ENCODE measurements at places on chromosomes 11 and 22.
A peak's percentile ranks its signal among the peaks of the same experiment; 100 is the strongest.

DNA sequence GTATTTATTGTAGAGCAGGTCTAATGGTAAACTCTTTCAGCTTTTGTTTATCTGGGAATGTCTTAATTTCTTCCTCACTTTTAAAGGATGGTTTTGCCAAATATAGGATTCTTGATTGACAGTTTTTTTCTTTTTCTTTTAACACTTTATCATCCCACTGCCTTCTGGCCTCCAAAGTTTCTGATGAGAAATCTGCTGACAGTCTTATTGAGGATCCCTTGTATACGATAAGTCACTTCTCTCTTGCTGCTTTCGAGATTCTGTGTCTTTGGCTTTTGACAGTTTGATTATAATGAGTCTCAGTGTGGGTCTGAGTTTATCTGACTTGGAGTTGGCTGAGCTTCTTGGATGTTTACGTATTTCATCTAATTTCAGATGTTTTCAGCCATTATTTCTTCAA is 6.7 kb upstream of the TSKU start:
- no peak for DNase-seq

DNA sequence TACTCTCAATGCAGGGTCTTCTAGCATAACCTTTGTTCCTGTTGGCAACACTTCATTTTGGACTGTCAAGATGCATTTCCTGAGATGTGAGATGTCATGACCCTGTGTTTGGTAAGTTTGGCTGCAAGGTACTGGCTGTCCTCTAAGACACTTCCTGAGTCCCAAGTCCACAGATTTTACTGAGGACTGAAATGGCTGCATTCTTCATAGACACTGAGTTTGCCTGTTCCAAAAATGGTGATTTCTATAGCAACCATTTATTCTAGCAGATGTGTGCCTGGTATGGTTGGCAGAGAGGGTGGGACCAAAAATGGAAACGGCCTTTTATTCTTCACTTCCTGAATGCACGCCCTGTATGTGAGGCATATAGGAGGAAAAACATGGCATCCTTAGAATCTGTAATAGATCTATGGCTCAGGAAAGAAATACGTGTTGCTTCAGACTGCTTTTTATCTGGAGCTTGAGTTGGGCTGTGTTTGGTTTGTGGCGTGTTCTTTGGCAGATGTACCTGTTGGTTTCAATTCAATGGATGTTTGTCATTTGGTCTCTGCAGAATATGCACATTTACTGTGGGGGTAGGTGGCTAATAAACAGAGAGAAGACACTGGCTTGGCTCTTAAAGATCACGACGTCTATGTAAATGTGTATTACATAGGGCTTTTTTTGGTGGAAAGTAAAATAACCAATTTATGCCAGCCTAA is 62.4 kb downstream of the ZBTB16 start:
- DNase-seq: no peak

DNA sequence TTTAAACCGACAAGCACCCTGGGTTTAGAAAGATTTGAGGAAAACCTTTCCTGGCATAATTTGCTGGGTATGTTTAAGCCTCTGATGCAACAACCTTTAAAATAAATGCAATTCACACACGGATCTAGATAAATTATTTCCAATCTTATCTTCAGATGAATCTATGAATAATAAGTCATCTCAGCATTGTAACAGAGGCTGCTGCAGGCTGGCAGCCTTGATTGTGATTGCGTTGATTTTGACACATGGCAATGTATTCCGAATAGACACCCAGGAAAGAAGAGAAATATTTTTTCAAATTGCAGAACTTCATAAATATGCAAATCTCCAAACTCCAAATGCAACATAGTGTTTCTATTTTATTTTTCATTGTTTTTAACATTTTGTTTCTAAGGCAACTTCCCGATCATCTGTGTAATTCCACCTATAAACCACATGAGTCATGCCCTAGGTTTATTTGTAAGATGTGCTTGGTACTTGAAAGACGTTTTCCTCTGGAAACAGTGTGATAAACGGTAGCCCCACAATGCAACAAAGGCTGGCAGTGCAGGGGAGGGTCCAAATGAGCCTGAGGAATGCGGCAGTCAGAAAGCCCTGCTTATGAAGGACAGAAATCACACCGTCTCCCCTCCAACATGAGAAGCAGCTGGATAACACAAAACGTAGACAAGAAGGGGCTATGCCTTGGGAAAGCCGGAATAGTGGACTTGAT is 359.0 kb downstream of the BRD1 start:
- DNase-seq: no peak

DNA sequence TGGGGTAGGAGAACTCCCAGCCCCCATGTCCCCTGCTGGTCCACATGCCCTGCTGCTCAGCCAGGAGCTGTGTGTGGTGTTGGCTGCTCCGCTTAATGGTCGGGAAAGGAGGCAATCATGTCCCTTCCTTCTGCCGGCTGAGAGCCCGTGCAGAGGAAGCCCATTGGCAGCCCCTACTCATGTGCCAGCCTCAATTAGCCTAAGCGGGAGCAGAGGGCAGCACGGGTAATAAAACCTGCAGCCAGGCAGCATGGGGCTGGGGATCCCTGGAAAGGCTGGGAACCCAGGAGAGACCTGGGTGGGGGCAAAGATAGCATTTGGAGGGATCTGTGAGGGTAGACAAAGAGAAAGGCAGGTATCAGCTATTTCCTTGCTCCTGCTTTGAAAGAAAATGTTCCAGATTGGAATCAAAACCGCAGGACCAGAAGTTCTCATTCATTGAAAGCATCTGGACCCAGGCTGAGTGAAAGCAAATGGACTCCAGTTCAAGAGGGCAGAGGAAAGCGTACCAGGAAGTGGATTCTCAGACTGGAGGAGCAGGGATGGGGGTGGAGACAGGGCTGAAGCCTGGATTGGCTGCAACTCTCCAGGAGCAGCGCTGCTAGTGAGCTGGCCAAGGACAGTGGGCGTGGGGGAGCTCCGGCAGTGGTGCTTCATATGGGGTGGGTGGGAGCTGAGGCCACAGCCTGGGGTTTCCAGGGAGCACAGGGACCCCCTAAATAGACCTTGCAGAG is 103.4 kb upstream of the NECTIN1 start:
- DNase-seq: no peak

GRCh38 chr22:17120711-17121232 is 388 bp downstream of the TMEM121B start:
- DNase-seq: no peak

- DNase-seq: no peak
Observed at GRCh38 chr11:110219006-110219785, 77.2 kb downstream of the RDX start.

GRCh38 chr11:122634501-122634900 is 21.0 kb upstream of the UBASH3B start:
- no peak for DNase-seq

DNA sequence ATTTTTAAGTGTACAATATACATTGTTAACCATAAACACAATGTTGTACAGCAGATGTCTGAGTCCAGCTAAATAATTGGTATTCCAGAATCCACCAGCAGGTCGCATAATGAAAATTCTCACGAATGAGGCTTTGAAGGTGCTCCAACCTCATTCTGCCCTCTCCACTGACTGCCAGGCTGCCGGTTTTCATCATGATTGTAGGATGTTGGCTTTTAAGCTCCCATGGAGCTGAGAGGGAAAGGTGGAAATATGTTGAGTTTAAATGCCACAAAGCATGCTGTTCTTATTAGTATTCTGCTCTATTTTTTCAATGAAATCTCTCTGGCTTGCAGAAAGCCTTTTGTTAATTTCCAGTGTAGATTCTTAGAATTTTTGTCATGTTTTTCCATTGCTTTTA is 337.2 kb upstream of the DDI1 start:
- DNase-seq: no peak

DNA sequence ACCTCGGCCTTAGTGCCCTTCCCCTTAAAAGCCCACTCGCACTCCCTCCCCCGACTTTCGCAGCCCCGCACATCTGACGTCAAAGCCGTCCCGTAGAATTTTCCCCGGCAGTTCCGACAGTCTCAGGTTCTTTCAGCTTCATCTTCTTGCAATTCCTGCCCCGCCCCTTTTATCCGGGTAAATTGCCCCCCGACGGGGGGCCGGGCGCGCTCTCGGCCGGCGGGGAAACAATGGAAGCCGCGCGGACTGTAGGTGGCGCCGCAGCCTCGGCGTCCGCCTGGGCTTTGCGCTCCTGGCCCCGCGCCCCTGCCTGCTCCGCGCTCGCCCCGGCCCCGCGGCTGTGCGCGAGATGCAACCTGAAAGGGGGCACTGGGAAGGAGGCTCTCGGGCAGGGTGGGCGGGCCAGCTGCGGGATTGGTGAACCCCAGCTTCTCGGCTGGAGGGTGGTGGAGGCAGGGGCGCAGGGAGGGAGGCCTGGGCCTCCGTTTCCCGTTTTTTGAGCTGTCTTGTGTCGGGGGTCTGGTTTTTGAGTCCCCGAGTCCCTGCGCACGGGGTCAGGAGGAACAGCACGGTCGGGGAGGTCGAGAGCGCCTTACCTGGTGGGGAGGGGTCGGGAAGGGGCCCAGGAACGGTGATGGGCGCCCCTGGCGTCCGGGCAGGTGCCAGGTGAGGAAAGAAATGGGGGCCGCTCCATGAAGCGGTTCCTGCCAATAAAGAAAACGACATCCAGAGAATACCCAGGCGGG is 859 bp upstream of the FGF19 start:
- DNase-seq: no peak

GRCh38 chr11:61699737-61700160 is 19.6 kb downstream of the DAGLA start:
- DNase-seq: no peak

- no peak for DNase-seq
Observed at GRCh38 chr22:30209642-30210041, 36.9 kb downstream of the LIF start.

DNA sequence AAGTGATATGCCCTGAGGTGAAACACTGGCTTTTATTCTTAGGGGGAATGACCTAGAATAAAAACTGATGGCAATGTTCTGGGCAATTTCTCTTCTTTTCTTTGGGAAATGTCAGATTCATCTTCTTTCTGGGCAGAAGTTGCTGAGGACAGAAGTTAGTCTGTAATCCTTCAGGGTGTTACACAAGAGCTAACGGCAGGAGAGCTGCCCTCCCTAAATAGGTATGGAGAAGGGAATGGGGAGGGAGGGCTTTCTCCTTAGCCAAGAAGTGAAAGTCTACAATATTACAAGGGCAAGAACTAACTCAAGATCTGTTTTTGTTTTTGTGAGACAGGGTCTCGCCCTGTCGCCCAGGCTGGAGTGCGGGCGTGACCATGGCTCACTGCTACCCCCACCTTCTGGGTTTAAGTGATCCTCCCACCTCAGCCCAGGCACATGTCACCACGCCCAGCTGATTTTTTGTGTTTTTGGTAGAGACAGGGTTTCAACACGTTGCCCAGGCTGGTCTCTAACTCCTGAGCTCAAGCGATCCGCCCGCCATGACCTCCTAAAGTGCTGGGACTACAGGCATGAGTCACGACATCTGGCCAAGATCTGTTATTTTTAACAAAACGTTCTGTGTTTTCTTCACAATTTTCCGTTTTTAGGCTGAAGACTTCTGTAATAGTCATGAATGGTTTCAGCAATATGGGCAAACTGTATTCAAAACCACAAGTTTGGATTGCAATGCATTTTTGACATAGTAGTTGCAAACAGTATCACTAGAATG is 7.2 kb downstream of the PIWIL4 start:
- DNase-seq: no peak

DNA sequence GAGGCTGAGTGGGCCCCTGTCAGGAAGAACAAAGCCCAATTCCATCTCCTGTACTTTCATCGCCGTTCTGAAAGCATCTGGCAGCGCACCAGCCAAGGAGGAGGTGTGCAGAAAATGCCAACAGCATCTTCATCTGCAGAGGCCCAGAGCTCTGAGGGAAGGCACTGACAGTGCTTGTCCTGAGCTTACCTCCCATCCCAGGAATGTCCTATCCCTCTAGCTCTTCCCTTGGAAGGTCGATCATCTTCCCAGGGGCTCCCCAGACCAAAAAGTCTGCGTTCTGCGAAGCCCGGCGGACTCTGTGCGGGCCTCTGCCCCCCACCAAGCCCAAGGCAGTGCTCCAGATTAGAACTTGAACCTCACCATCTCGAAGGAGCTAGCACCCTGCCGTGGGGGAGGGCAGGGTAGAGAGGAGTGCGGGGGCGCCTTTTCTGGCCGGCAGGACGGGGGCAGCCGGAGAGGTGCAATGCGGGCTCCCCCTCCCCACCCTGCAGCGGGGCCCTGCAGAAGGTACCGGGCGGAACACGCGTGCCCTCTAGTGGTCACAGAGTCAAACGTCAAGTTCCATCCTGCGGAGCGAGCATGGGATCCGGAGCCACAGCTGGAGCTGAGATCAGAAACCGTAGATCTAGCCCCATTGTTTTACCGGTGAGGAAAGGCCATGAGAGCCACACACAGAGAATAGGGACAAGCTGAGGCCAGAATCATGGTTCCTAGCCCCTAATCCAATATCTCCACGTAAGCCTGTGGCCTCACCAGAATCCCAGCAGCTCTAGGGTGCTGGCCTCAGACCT is 5.0 kb downstream of the SCN2B start:
- peak; percentile 37 for DNase-seq

- peak; percentile 54 for DNase-seq
Observed at GRCh38 chr11:61071208-61071681, 31.0 kb upstream of the CD5 start.
